Colonic mucosa (tissue), 4 donors: ENCODE measurements at places on chromosomes 1 and 21.
A peak's percentile ranks its signal among the peaks of the same experiment; 100 is the strongest.

- no peaks in the 10 kb centered on the region for H3K27me3 ChIP-seq
- no peak overlapping the region for H3K27ac ChIP-seq
- no peak for DNase-seq
- no peak overlapping the region for H3K4me3 ChIP-seq
Measured at GRCh38 chr21:39849014-39849655, 18.1 kb upstream of the PCP4 start.

- H3K36me3 ChIP-seq, result no peaks in the 10 kb centered on the region
- H3K27me3 ChIP-seq, result no peaks in the 10 kb centered on the region
- H3K4me1 ChIP-seq, result no peaks in the 10 kb centered on the region
- no peak for DNase-seq
- H3K4me3 ChIP-seq, result no peak overlapping the region
Measured at GRCh38 chr1:27380224-27380623, 2.9 kb downstream of the CD164L2 start.

DNA sequence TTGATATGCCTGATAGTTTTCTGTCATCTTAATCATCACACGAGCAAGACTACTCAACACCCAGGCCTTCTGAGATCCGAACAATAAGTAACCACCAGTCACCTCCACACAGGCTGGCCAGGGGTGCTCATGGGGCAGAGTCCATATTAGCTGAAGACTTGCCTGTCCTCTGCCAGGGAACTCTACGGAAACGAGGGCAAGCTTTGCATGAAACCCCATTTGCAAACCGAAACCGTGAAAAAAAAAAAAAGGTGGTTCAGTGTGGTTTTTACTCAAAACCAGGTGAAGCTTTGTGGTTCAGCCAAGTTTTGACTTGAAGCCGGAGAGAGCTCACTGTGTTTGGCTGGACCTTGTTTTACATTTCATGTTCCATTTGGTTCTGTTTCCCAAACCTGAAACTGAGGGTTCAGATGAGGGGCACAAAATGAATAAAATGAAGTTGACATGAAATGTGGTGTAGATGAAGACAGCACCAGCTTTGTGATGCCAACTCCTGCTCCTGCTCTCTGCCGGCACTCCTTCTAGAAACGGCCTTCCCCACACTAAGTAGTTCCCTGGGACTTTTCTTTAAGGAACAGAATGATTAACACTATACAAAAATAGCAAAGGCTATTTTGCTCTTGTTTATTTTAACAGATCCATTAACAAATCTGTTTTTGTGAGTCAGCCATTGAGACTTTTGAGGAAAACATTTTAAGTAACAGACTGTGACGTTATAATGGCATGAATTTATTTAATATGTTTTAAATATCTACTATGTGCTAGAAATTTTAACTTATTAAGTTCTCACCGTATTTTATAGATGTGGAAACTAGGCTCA lies 74.7 kb downstream of the RUNX1 start:
- peak overlapping the region; percentile 8 for H3K27ac ChIP-seq
- no peaks in the 10 kb centered on the region for H3K4me1 ChIP-seq
- no peak for DNase-seq
- no peak overlapping the region for H3K4me3 ChIP-seq
- no peaks in the 10 kb centered on the region for H3K36me3 ChIP-seq

DNA sequence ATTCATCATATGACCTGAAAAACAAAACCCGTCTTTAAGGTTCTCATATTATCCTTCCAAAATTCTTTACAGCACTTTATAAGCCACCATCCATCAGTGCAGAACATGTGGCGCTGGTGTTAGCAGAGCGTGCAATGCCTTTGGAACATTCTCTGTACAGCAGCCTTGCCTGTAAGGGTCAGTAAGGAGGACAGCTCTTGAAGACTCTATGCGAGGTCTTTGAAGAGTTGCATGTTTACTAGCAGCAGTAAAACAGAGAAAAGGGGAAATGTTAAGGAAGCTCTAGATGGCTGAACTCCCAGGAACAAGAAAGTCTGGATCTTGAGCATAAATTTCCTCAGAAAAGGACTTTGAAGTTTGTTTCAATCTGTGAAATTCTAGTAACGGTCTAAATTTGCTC lies 365.6 kb downstream of the DUSP10 start:
- DNase-seq, result no peak
- H3K4me3 ChIP-seq, result no peak overlapping the region
- H3K36me3 ChIP-seq, result no peaks in the 10 kb centered on the region
- H3K27ac ChIP-seq, result no peak overlapping the region

DNA sequence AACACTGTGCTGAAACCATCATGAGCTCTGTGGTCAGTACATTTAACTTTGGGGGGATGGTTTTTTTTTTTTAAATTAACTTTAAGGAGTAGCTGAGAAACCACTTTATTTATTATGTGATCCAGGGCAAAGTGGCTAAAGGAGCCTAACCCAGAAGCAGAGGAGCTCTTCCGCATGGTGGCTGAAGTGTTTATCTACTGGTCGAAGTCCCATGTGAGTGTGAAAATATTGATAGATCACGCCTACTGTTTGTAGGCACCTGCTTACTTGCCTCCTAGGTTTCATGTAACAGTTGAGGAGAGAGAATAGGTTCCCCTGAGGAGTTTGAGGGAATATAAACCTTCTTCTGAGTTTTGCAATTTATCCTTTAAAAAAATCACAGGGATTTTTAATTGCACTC lies 181.4 kb downstream of the ZP4 start:
- no peak for DNase-seq
- H3K27me3 ChIP-seq, result no peaks in the 10 kb centered on the region
- no peak overlapping the region for H3K4me3 ChIP-seq
- no peaks in the 10 kb centered on the region for H3K4me1 ChIP-seq
- no peaks in the 10 kb centered on the region for H3K36me3 ChIP-seq

DNA sequence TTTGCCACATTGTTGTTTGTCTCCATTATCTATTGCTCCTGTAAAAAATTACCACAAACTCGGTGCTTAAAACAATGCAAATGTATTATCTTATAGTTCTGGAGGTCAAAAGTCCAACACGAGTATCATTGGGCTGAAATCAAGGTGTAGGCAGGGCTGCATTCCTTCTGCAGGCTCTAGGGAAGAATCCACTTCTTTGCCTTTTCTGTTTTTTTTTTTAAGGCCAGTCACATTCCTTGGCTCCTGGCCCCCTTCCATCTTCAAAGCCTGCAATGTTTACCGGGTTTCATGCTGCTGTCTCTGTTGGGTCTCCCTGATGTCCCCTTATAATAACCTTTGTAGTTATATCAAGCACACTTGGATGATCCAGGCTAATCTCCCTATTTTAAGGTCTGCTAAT lies 212.7 kb downstream of the PTBP2 start:
- no peak overlapping the region for H3K27ac ChIP-seq
- no peak overlapping the region for H3K4me3 ChIP-seq
- H3K27me3 ChIP-seq, result no peaks in the 10 kb centered on the region
- no peak for DNase-seq
- H3K4me1 ChIP-seq, result no peaks in the 10 kb centered on the region
- no peaks in the 10 kb centered on the region for H3K36me3 ChIP-seq

DNA sequence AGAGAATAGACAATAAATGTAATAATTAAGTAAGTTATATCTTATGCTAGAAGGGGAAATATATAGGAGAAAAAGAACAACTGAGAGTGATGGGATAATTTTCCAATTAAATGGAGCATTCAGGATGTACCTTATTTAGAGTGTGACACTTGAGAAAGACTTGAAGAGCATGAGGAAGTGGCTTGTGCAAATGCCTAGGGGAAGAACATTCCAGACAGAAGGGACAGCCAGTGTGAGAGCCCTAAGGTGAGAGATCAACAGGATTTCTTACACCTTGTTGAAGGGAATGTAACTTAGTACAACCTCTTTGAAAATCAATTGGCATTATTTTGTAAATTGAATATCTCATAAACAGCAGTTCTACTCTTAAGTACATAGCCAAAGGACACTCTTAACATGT lies 28.8 kb upstream of the TSPAN2 start:
- no peaks in the 10 kb centered on the region for H3K4me1 ChIP-seq
- no peak for DNase-seq
- H3K27ac ChIP-seq, result no peak overlapping the region
- H3K27me3 ChIP-seq, result no peaks in the 10 kb centered on the region

DNA sequence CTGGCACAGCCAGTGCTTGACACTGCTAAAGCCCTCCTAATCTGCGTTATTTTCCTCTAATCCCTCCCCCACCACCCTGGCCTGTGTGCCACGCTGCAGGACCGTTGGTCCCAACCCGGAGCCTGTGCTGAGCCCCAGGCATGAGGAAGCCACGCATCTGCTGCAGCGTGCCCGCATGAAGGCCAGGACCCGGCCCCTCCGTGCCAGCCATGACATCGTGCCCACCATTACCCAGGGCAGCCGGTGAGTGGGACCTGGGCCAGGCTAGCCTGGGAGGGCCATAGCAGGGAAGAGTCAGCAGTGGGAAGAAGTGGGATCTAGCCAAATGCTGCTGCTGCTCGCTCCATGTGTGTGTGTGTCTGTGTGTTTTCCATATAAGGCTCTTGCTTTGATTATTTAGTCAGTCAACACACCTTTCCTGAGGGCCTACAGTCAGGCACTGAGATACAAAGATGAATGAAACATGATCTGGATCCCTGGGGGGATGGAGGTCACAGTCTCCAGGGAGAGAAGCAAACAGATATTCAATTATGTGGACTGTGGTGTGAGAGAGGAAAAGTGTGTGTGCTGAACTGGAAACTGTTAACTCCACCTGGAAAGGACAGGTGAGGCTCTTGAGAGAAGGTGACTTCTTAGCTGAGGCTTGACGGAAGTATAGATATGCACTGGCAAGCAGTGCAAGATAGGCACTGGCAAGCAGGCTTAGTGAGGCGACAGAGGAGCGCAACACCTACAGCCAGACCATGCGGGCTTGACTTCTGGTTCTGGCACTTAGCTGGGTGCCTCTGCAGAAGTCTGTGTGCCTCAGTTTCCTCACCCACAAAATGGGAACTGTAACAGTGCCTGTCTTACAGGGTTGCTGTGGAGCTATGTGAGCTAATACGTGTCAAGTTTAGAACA lies 15.9 kb downstream of the KIAA1614 start:
- no peak overlapping the region for H3K27ac ChIP-seq
- no peak for DNase-seq
- H3K4me3 ChIP-seq, result no peak overlapping the region
- H3K27me3 ChIP-seq, result no peaks in the 10 kb centered on the region

GRCh38 chr21:36232641-36233040 lies 76.0 kb downstream of the DOP1B start:
- H3K27me3 ChIP-seq, result no peaks in the 10 kb centered on the region
- no peaks in the 10 kb centered on the region for H3K4me1 ChIP-seq
- no peak overlapping the region for H3K27ac ChIP-seq
- H3K36me3 ChIP-seq, result peaks cover 7% of the 10 kb centered on the region

- no peaks in the 10 kb centered on the region for H3K27me3 ChIP-seq
- no peaks in the 10 kb centered on the region for H3K4me1 ChIP-seq
- H3K4me3 ChIP-seq, result no peak overlapping the region
- no peak overlapping the region for H3K27ac ChIP-seq
Measured at GRCh38 chr1:184940226-184940625, 34.1 kb downstream of the NIBAN1 start.

DNA sequence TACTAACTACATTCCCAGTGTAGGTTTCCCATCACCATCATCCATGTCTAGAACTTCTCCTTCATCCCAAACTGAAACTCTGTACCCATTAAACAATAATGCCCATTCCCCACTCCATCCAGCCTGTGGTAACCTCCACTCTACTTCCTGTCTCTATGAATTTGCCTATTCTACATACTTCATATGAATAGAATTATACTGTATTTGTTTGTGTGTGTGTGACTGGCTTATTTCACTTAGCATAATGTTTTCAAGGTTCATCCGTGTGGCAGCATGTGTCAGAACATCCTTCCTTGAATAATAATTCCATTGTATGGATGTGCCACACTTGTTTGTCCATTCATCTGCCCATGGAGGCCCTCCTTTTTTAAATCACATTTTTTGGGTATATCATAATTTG lies 35.7 kb downstream of the ATP2B4 start:
- no peaks in the 10 kb centered on the region for H3K36me3 ChIP-seq
- H3K27ac ChIP-seq, result peak overlapping the region; percentile 1
- H3K27me3 ChIP-seq, result no peaks in the 10 kb centered on the region
- no peaks in the 10 kb centered on the region for H3K4me1 ChIP-seq

GRCh38 chr1:222018041-222018440 lies 276.2 kb upstream of the DUSP10 start:
- DNase-seq, result no peak
- H3K4me3 ChIP-seq, result no peak overlapping the region

DNA sequence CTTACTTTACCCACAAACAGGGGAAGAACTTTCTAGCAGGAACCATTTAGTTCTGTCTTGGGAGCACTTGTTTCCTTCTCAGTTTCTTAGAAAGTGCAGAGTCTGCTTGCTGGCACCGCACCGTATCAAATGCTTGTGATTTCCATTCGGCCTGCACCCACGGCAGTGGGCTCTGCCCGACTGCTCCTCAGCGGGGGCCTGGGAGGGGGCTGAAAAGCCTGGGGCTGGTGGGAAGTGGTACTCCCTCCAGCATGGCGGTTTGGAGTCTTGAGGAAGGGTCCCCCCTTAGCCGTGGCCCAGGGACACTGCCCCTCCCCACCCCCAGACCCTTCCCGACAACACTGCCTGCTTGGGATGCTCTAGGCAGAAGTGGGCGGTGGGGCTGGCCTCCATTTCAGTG lies 57.0 kb downstream of the KIF26B start:
- no peaks in the 10 kb centered on the region for H3K27me3 ChIP-seq
- H3K27ac ChIP-seq, result no peak overlapping the region
- H3K4me1 ChIP-seq, result no peaks in the 10 kb centered on the region
- no peak overlapping the region for H3K4me3 ChIP-seq
- DNase-seq, result no peak
- H3K36me3 ChIP-seq, result no peaks in the 10 kb centered on the region

DNA sequence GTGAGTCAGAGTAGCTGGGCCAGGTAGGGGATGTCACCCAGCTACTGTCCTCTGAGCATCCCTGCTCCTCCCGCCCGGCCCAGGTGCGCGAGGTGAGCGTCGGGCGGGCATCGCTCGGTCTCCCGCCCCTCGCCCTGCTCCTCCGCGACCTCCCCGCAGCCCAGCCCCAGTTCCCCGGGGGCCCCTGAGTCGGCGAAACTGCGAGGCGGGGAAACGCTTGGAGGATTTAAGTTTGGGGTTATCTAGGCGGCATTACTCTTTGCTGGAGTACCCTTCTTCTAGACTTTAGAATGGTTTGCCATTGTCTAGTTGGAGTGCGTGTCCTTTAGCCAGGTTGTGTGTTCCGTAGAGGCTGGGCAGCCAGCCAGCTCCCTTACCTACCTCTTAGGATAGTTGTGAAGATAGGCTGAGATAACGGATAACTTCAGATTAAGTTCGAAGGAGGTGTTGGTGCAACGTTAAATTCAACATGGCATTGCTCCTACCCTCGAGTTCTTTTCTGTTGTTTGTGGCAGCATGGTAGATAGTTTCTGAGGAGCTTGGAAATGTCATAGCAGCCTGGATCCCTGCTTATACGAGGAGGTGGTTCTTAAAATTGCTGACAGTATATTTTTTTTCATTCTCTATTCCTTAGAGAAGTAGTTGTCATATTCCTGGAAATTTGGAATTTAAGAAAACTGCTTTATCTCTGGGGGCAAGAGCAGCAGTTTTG lies 697 bp downstream of the AGO3 start:
- peak overlapping the region; percentile 89 for H3K4me3 ChIP-seq
- no peaks in the 10 kb centered on the region for H3K27me3 ChIP-seq
- peak overlapping the region; percentile 96 for H3K27ac ChIP-seq
- H3K36me3 ChIP-seq, result no peaks in the 10 kb centered on the region
- peaks cover 4% of the 10 kb centered on the region for H3K4me1 ChIP-seq

GRCh38 chr1:10195570-10195969 lies 14.8 kb upstream of the KIF1B start:
- no peak overlapping the region for H3K27ac ChIP-seq
- no peaks in the 10 kb centered on the region for H3K4me1 ChIP-seq
- H3K36me3 ChIP-seq, result no peaks in the 10 kb centered on the region
- no peak overlapping the region for H3K4me3 ChIP-seq
- H3K27me3 ChIP-seq, result no peaks in the 10 kb centered on the region
- DNase-seq, result no peak
